Effector memory CD4-positive, alpha-beta T cell (primary cell): ENCODE measurements at places on chromosomes 4 and X.

GRCh38 chr4:128858879-128859671, 49.6 kb downstream of the JADE1 start:
- peaks cover 62% of the 10 kb centered on the region for H3K36me3 ChIP-seq
- no peak overlapping the region for H3K4me3 ChIP-seq
- DNase-seq: no peak
- no peak overlapping the region for H3K27ac ChIP-seq
- peaks cover 29% of the 10 kb centered on the region for H3K4me1 ChIP-seq

DNA sequence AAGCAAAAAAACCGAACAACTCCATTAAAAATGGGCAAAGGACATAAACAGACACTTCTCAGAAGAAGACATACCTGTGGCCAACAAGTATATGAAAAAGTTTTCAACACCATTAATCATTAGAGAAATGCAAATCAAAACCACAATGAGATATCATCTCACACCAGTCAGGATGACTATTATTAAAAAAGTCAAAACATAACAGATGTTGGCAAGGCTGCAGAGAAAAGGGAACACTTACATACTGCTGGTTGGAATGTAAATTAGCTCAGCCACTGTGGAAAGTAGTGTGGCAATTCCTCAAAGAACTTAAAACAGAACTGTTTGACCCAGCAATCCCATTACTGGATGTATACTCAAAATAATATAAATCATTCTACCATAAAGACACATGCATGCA, 436.3 kb downstream of the KLHL13 start:
- H3K4me3 ChIP-seq: no peak overlapping the region
- no peak overlapping the region for H3K27ac ChIP-seq
- H3K36me3 ChIP-seq: no peaks in the 10 kb centered on the region
- no peak for DNase-seq

- DNase-seq: no peak
- H3K27ac ChIP-seq: no peak overlapping the region
- H3K36me3 ChIP-seq: no peaks in the 10 kb centered on the region
- no peaks in the 10 kb centered on the region for H3K4me1 ChIP-seq
These were observed 237.8 kb upstream of the PGRMC2 start for GRCh38 chr4:128525387-128525786.

GRCh38 chrX:129726307-129727111, 12.3 kb upstream of the XPNPEP2 start:
- H3K27ac ChIP-seq: no peak overlapping the region
- no peaks in the 10 kb centered on the region for H3K27me3 ChIP-seq
- no peaks in the 10 kb centered on the region for H3K4me1 ChIP-seq
- H3K4me3 ChIP-seq: no peak overlapping the region
- no peaks in the 10 kb centered on the region for H3K36me3 ChIP-seq

DNA sequence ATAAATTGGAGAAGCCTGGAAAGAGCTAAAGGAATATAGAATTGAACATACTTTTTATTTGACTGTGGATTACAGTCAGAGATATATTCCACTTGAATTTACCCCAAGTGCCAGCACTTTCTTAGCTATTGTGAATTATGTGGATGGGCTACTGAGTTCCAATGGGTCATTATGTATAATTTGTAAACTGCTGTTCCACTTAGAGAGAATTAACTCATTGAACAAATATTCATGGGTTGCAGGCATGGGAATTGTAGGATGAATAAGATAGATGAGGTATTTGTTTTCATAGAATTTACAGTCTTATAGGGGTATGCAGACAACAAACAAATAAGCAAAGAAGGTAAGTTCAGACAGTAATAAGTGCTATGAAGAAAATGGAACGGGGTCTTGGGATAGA, 195.7 kb downstream of the SHROOM3 start:
- no peaks in the 10 kb centered on the region for H3K4me1 ChIP-seq
- no peaks in the 10 kb centered on the region for H3K36me3 ChIP-seq
- no peak overlapping the region for H3K27ac ChIP-seq
- H3K4me3 ChIP-seq: no peak overlapping the region
- H3K27me3 ChIP-seq: peaks cover 5% of the 10 kb centered on the region
- no peak for DNase-seq

DNA sequence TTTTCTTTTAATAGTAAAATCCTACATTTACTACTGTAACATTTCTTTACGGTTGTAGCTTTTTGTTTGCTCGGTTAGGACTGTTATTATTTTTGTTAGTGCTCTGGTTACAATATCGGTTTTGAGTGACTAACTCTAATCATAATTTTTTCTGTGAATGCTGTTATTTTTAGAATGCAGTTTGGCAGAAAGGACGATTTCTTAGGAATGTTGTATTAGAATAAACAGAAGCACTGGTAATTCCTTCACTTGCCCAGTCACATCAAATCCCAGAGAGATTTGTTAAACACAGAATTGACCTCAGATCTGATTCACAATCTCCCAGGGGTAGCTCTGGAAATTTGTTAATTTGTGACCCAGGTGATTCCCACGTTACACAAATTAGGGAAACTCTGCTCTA, 21.7 kb downstream of the DDIT4L start:
- no peaks in the 10 kb centered on the region for H3K4me1 ChIP-seq
- H3K27me3 ChIP-seq: no peaks in the 10 kb centered on the region
- H3K4me3 ChIP-seq: no peak overlapping the region
- no peaks in the 10 kb centered on the region for H3K36me3 ChIP-seq
- DNase-seq: no peak

GRCh38 chr4:153258750-153259149, 54.5 kb downstream of the TRIM2 start:
- no peak overlapping the region for H3K4me3 ChIP-seq
- no peak for DNase-seq
- no peaks in the 10 kb centered on the region for H3K36me3 ChIP-seq
- no peaks in the 10 kb centered on the region for H3K27me3 ChIP-seq
